Activated gamma-delta T cell treated with Interleukin-2 at 50 U/mL for 16 hours (primary cell): ENCODE measurements at places on chromosomes 13 and 19.

DNA sequence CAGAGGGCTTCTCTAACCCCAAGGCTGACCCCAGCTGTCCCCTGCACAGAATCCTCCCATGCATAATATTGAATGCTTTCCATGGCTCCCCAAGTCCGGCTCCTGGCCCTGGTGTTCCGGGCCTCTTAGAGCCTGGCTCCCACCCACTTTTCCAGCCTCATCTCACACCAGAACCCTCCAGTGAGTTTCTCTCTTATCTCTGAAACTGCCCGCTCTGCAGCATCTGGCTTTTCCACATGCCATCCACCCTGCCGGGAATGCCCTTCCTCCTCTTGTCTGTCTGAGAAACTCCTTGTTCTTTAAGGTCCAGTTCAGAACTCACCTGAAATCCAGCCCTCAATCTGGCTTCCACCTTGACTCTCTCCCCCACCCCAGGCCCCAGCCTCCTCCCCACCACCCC is 6.8 kb downstream of the SYNGR4 start:
- no peak for DNase-seq

- no peak for DNase-seq
These were observed 57.5 kb downstream of the ZAR1L start for GRCh38 chr13:32257649-32258048.

DNA sequence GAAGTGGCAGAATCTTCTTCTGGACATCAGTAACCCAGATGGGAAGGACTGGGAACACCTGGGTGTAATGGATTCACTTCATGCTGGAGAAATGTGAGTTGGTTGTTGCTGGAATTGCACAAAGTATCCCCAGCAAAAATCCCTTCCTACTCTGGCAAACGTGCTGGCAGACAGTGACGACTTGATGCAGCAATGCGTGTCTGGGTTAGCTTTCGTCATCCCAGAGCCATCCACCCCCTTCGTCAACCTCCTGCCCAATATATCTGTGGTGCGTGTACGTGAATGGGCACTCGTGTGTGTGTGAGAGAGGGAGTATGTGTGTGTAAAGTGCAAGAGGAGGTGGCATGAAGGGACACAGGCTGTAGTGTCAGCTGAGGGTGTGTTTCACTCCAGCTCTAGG is 70.9 kb downstream of the TM9SF2 start:
- DNase-seq = no peak

- no peak for DNase-seq
These were observed 3.2 kb downstream of the CEACAM5 start for GRCh38 chr19:41711376-41712261.
